Spinal cord (tissue), 10 donors: ENCODE measurements at places on chromosomes 12 and 14. TPM values are rescaled to one million over a fixed set of nuclear protein-coding genes. Genes with fewer than 3 reads are reported as not detected.

Gene RAD9B
- total RNA-seq, result 1.2 TPM

- no peak for DNase-seq
- peaks cover 3% of the 10 kb centered on the region for H3K36me3 ChIP-seq
- H3K27me3 ChIP-seq, result no peaks in the 10 kb centered on the region
- H3K27ac ChIP-seq, result peak overlapping the region; percentile 57
Measured at GRCh38 chr12:15629761-15630160, 159.4 kb downstream of the EPS8 start.

DNA sequence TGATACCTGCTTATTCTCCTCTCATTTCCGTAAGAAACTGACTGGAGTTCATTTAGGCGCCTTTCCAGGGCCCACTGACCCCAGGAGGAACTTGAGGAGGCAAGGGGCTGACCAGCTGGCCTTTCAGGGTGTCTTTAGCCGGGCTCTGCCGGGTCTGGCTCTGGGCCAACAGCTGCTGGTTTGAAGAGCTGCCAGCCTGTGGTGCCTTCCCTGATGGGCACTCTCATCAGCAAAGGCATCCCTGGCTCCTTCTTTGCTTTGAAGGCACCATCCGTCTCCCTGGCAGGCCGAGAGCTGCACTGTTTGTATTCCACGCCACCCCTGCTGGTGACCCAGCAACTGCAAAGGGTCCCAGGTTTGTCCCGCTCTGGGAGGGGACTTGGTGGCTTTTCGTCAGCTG is 42.0 kb downstream of the IQSEC3 start:
- H3K4me1 ChIP-seq, result peaks cover 21% of the 10 kb centered on the region
- H3K27ac ChIP-seq, result no peak overlapping the region
- peak; percentile 40 for DNase-seq
- no peak overlapping the region for H3K4me3 ChIP-seq
- H3K27me3 ChIP-seq, result no peaks in the 10 kb centered on the region
- peaks cover 3% of the 10 kb centered on the region for H3K36me3 ChIP-seq

Gene MAP1LC3B2
- total RNA-seq, result 1.8 TPM

Gene NANOG
- 0.20 TPM for total RNA-seq

GRCh38 chr14:67990576-67990975 is 171.0 kb downstream of the RAD51B start:
- no peaks in the 10 kb centered on the region for H3K27me3 ChIP-seq
- no peaks in the 10 kb centered on the region for H3K36me3 ChIP-seq
- H3K27ac ChIP-seq, result no peak overlapping the region
- H3K4me3 ChIP-seq, result no peak overlapping the region
- DNase-seq, result no peak

GRCh38 chr14:64232095-64232838 is 61.9 kb downstream of the ESR2 start:
- H3K27ac ChIP-seq, result no peak overlapping the region
- H3K36me3 ChIP-seq, result peaks cover 9% of the 10 kb centered on the region
- peaks cover 4% of the 10 kb centered on the region for H3K4me1 ChIP-seq
- H3K27me3 ChIP-seq, result no peaks in the 10 kb centered on the region
- DNase-seq, result no peak

GRCh38 chr14:51023964-51024363 is 70.9 kb downstream of the TRIM9 start:
- peaks cover 11% of the 10 kb centered on the region for H3K36me3 ChIP-seq
- H3K27ac ChIP-seq, result peak overlapping the region; percentile 85
- no peaks in the 10 kb centered on the region for H3K27me3 ChIP-seq
- peaks cover 40% of the 10 kb centered on the region for H3K4me1 ChIP-seq
- H3K4me3 ChIP-seq, result no peak overlapping the region
- peak; percentile 89 for DNase-seq

Gene TAS2R8
- 0.11 TPM for total RNA-seq

Gene ADAM21
- 0.69 TPM for total RNA-seq

DNA sequence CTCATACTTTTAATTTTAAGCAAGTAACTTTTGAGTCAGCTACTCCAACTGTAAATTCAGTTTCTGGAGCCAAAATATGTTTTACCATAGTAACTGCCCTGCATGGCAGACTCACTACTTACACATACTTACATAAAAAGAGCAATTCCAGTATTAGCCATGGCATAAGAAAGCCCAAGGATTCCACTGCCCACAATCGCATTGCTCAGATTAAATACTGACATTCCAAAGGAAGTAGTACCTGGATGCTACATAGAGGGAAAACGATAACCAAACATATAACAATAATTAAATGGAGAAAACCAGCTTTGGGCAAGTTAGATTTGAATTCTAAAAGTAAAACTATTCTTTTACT is 2.2 kb downstream of the SLC38A2 start:
- H3K4me3 ChIP-seq, result peak overlapping the region; percentile 82
- no peak overlapping the region for H3K27ac ChIP-seq
- H3K36me3 ChIP-seq, result peaks cover 4% of the 10 kb centered on the region
- H3K27me3 ChIP-seq, result no peaks in the 10 kb centered on the region
- DNase-seq, result no peak

Gene CFAP54
- 21.3 TPM for total RNA-seq

- H3K27me3 ChIP-seq, result no peaks in the 10 kb centered on the region
- no peak overlapping the region for H3K27ac ChIP-seq
- no peak overlapping the region for H3K4me3 ChIP-seq
- no peaks in the 10 kb centered on the region for H3K4me1 ChIP-seq
Measured at GRCh38 chr12:101789171-101789570, 41.6 kb downstream of the GNPTAB start.

- no peaks in the 10 kb centered on the region for H3K36me3 ChIP-seq
- H3K27ac ChIP-seq, result no peak overlapping the region
- H3K4me3 ChIP-seq, result no peak overlapping the region
- H3K4me1 ChIP-seq, result no peaks in the 10 kb centered on the region
Measured at GRCh38 chr12:34208331-34209258, 186.3 kb downstream of the ALG10 start.

GRCh38 chr12:90106568-90106967 is 397.9 kb upstream of the ATP2B1 start:
- no peak overlapping the region for H3K27ac ChIP-seq
- H3K36me3 ChIP-seq, result no peaks in the 10 kb centered on the region
- no peak overlapping the region for H3K4me3 ChIP-seq
- no peaks in the 10 kb centered on the region for H3K27me3 ChIP-seq

DNA sequence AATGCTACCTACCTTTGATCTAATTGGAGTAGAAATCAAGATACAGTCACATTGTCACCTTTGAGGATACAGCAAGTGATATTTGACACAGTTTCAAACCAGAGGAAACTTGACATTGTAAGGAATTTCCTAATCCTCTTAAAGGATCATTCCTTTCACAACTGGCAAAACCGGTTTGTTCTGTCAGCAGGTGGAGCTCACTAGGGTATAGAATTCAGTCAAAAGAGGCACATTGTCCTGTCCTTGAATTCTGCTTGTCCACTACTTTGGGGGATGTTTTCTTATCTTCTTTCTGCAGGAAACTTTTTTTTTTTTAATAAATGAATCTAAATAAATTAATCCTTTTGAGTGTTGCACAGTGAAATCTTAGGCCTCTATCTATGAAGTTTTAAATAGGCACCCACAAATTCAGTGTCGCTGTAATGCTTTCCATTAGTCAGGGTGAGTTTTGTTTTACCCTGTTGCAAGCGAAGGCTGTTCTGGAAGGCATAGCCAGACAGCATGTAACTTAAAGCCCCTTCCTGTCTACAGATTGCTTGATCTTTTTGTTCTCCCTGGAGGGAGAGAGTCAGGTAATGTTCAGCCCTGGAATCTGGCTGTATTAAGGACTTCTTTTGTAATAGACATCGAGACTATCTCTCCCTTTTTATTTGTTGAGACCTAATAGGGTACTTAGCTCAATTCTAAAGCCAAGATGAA is 285.0 kb upstream of the RGS6 start:
- H3K27ac ChIP-seq, result no peak overlapping the region
- no peaks in the 10 kb centered on the region for H3K4me1 ChIP-seq
- DNase-seq, result no peak

DNA sequence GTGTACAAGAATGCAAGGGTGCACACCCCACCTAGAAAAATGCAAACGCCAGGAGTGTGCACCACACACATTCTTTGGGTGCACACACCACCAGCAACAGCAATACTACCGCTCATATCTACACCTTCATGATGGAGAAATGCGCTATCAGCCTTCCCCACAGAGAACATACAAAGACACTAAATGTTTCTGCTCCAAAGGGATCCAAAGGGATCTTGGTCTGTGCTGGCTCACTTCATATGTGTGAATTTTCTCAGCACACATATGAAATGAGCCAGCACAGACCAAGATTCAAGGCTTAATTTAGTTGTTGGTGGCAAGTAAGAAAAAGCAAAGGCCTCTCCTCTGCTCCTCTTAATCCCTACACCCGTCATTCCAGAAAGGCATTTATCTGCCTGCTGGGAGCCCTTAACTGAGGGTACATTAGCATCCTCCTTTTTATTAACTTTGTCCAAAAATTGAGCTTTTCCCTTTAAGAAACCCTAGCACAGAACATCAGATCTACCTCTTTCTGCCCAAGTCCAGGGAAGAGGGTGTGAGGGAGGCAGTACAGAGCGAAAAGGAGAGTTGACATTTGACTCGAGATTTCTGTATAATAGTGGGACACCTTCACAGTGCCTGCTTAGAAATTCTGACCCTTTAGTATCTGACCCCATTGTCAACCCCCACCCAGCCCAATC is 8.3 kb downstream of the BMP4 start:
- no peak for DNase-seq
- H3K4me3 ChIP-seq, result no peak overlapping the region
- peaks cover 3% of the 10 kb centered on the region for H3K36me3 ChIP-seq
- peaks cover 31% of the 10 kb centered on the region for H3K4me1 ChIP-seq
- H3K27ac ChIP-seq, result no peak overlapping the region
